Vagina (tissue), 2 donors: ENCODE measurements at places on chromosomes 16 and 17. TPM values are rescaled to one million over a fixed set of nuclear protein-coding genes. Genes with fewer than 3 reads are reported as not detected.
A peak's percentile ranks its signal among the peaks of the same experiment; 100 is the strongest.

DNA sequence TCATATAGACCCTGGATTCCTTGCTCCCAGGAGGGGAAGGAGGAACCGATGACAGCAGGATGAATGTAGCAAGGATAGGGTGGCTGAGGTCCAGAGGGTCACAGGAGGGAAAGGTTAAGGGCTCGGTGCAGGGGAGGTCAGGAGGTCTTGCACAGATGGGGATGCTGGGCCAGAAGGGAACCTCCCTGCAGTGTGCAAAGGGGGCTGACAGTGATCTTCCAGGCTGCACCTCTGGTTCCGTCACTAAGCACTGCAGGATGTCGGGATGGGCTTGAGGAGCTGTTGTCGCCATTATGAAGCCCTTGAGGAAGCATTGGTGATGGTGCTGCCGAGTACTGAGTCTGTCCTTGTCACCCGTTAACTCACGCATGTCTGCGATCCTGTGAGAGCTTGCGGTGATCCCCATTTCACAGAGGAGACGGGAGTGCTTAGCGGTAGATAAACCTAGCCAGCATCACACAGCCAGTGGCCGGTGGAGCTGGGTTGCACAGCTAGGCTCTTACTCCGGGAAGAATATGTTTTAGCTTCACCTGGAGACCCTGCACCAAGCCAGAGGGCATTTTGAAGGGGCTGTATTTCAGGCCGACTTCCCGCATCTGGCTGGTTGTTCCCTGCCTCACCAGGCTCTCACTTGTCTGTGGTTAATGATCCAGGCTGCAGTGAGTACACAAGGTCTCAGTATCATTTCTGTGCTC is 120.4 kb downstream of the SNX29 start:
- H3K27ac ChIP-seq, result peak overlapping the region; percentile 60
- no peaks in the 10 kb centered on the region for H3K36me3 ChIP-seq
- no peak overlapping the region for H3K4me3 ChIP-seq
- H3K4me1 ChIP-seq, result peaks cover 41% of the 10 kb centered on the region
- no peaks in the 10 kb centered on the region for H3K27me3 ChIP-seq
- DNase-seq, result no peak

DNA sequence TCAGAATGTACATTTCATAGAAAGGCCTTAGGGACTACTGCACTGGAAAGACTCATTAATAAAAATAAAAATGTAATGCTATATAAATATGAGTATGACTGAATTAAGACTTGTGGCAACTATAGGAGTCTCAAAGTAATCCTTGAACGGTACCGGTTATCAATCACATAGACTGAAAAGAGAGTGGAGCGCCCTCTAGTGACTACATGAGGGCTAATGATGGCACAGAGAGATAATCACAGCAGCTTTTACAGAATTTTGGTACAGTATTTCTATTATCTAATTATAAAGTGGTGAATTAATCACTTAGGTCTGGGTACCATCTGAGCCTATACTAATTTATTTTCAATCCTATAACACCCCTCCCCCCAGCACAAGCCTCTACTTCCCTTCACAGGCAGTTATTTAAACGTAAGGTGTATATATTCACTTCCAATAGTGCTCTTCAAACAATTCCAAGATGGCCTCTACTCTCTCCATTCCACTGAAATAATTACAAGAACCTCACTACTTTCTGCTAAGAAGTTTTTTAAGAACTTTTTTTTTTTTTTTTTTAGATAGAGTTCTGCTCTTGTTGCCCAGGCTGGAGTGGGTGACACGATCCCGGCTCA is 40.7 kb upstream of the ANKFY1 start:
- no peak overlapping the region for H3K27ac ChIP-seq
- DNase-seq, result no peak
- no peaks in the 10 kb centered on the region for H3K27me3 ChIP-seq

DNA sequence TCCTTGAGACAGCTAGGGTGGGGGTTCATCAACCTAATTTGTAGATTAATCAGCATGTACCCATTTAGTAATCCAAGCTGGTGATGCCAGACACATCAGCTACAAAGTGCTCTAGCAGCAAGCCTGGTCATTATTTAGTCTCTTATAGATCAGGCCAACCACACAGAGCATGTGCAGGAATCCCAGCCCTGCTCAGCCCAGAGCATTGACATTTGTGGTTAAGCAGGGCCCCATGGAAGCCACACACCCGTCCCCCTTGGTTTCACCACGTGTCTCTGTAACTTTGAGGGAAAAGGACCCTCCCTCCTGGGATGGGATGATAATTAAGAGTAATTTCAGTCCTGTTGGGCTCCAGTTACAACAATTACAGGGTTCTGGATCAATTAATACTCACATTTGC is 268.8 kb upstream of the RPL38 start:
- peak; percentile 22 for DNase-seq
- no peaks in the 10 kb centered on the region for H3K36me3 ChIP-seq
- no peak overlapping the region for H3K4me3 ChIP-seq
- H3K4me1 ChIP-seq, result no peaks in the 10 kb centered on the region

DNA sequence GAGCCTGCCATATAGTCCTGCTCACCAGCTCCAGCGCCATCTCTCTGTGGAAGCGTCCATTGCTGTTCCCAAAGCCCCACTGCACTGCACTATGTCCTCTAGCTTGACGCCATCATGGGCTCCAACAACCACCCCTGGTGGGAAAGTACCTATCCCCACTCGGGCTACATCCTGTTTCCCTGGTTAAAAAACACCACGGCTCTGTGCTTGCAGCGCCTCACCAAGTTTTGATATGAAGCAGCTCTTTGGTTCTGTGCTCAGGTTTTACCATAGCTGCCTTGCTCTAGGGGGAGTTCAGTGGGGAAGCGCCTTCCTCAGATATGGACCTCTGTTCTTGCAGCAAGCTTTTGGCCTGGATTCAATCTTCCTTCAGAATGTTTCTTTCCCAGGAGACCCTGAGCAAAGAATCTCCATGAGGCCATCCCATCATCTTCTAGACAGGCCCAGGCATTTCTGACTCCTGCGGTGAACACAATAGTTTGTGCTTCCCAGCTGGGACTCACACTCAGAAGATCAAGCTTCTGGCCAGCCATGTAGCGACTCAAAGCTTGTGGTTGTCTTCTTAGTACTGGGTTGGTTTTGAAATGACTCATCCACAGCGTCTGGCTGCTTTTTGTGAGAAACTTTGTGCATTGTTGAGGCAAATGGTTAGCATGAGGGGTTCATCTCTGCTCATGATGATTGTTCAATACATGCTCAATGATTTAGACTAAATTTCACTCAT is 39.5 kb downstream of the DYNLRB2 start:
- no peaks in the 10 kb centered on the region for H3K27me3 ChIP-seq
- no peaks in the 10 kb centered on the region for H3K4me1 ChIP-seq
- no peaks in the 10 kb centered on the region for H3K36me3 ChIP-seq
- no peak overlapping the region for H3K27ac ChIP-seq
- no peak for DNase-seq

DNA sequence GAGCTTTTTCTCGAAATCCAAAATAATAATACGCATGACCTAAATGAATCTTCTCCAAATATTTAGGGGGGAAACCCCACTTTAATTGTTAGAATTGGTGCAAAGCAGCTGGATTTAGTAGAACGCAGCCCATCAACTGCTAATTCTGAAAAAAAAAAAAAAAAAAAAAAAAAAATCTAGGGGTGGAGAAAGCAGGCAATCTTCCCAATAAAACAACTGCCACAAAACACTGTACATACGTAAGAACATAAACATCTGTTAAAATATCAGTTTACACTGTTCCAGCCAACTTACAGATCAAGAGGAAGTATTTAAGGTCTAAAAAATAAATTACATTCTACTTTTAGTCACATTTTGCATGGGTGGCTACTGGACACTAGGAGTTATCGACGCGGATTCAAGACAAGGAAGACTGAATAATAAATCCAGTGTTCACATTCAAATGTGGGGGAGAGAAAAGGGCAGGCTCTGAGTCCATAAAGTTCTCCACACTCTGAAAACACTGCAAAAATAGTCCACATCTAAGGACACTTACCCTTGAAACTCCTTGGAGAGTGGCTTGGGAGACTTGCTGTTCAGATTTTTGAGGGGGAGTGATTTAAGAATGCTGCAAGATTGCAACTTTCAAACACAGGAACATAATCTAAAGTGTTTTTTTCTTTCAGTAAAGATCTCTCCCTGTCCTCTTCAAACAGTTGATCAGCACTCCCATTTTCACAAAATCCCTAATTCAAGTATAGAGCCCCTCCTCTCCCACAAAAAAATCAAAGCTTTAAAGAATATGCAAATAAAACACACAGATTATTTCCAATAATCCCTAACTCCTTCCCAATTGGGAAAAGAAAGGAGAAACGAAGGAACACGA is 1.3 kb downstream of the APPBP2 start:
- no peaks in the 10 kb centered on the region for H3K36me3 ChIP-seq
- peak overlapping the region; percentile 98 for H3K27ac ChIP-seq
- H3K4me3 ChIP-seq, result peak overlapping the region; percentile 94
- DNase-seq, result peak; percentile 27

DNA sequence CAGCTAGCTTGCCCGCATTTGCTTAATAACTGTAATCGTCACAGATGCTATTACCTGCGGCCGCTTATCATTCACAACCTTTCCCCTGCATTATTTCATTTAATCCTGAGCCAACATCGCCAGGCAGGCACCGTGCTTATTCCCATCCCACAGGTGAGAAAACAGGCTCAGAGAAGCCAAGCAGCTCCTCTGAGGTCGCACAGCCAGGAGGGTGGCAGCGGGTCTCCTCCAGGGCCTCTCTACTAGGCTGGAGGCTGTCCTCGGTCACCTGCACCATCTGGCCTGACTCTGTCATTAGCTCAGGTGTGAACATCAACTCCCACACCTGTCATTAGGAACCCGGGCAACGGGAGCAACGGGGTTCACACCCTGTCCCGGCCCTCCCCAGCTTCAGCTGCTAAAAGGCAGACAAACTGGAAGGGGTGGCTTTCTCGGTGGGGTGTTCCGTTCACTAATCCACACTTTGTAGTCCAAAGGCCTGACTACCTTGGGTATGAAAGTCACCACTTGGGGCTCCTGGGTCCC is 3.0 kb downstream of the PPL start:
- H3K27me3 ChIP-seq, result no peaks in the 10 kb centered on the region
- DNase-seq, result no peak
- H3K4me1 ChIP-seq, result peaks cover 81% of the 10 kb centered on the region
- H3K4me3 ChIP-seq, result no peak overlapping the region

DNA sequence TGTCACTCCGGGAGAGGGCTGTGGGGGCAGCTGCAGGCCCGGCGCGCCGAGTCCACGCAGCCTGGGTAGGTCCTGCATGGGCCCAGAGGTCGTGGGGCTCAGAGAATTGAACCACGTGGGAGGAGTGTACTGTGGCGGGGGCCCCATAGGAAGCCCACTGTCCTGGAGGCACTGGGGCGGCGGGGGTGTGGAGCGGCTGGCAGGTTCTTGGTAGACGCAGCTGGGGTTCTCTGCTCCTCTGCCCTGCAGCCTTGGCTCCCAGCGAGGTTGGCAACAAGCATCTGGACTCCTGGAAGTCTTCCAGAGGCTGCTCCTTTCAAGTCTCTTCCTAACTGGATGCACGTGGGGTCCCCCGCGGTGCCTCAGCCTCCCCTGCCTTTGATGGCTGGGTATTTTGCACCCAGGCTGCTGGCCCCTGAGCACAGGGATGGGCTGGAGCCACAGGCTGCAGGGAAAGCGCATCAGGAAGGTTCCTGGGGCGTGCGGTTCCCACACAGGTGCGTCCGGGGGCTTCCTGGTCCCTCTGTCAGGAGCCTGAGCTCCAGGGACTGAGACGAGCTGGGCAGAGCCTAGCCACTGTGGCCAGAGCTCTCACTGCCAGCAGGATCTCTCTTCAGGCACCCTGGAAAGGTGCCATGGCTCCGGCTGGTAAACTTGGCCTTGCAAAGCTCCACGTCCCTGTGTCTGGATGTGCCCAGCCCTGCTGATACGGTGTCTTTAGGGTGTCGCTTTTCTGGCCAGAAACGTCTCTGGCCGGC is 9.3 kb downstream of the KCTD5 start:
- H3K27me3 ChIP-seq, result no peaks in the 10 kb centered on the region
- H3K4me3 ChIP-seq, result no peak overlapping the region
- no peak overlapping the region for H3K27ac ChIP-seq
- H3K36me3 ChIP-seq, result no peaks in the 10 kb centered on the region
- H3K4me1 ChIP-seq, result peaks cover 12% of the 10 kb centered on the region
- DNase-seq, result no peak

DNA sequence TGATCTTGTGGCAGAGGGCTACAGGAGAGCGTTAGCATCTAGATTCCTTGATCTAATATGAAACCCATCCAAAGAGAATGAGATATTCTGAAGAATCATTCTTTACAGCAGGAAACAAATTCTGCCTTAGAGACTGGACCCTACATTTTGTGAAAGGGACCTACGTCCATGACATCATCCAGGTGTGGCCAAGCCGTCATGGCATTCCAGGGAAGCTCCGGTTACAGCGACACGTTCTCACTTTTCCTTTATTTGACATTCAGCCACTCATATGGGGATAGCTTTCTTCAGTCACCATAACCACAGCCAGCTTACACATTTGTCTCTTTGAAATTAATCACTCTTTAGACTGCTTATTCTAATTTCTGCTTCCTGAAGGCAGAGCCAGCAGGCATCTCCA is 408.1 kb downstream of the XYLT1 start:
- no peaks in the 10 kb centered on the region for H3K36me3 ChIP-seq
- no peaks in the 10 kb centered on the region for H3K4me1 ChIP-seq
- no peak overlapping the region for H3K27ac ChIP-seq
- H3K27me3 ChIP-seq, result no peaks in the 10 kb centered on the region
- H3K4me3 ChIP-seq, result no peak overlapping the region

DNA sequence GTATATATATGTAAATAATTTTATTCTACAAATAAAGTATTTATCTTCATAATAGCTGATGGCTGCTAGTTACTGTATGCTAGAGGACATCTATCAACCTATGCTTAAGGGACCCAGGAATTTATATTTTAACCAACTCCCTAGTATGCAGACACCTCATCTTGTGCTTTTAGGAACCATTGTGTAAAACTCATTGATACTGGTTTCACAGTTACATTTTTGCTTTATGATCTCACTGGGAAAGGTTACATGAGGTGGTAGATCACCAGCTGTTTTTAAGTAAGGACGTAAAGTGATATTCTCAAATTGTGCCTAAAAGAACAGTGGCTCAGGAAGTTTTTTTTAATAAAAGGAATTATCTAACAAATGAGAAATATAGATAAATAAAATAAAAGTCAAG is 56.4 kb downstream of the VMP1 start:
- H3K4me3 ChIP-seq, result no peak overlapping the region
- H3K27ac ChIP-seq, result no peak overlapping the region
- H3K4me1 ChIP-seq, result no peaks in the 10 kb centered on the region
- no peaks in the 10 kb centered on the region for H3K27me3 ChIP-seq
- no peaks in the 10 kb centered on the region for H3K36me3 ChIP-seq

DNA sequence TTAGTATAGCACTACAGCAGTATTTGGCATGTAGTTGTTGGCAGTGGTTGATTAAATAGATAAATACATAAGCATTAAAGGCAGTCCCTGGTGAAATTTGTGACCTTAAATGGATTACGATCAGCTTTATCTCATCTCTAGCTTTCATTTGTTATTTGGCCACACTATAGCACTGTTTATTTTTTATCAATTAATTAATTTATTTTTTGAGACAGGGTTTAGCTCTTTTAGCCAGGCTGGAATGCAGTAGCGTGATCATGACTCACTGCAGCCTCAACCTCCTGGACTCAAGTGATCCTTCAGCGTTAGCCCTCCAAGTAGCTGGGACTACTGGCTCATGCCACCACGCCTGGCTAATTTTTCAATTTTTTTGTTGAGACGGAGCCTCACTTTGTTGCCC is 18.7 kb upstream of the ARHGAP17 start:
- no peak for DNase-seq
- H3K27ac ChIP-seq, result no peak overlapping the region
- peaks cover 20% of the 10 kb centered on the region for H3K4me1 ChIP-seq
- H3K4me3 ChIP-seq, result no peak overlapping the region
- no peaks in the 10 kb centered on the region for H3K27me3 ChIP-seq
- H3K36me3 ChIP-seq, result no peaks in the 10 kb centered on the region

Gene TBC1D26
- 4.2 TPM for total RNA-seq

Gene ALOX12B
- total RNA-seq, result 15.0 TPM

Gene GUCY2D
- not detected for total RNA-seq

Gene CX3CL1
- total RNA-seq, result 24.8 TPM

Gene ATXN2L
- 76.4 TPM for total RNA-seq

Gene TBC1D16
- 18.2 TPM for total RNA-seq
